ENCODE measurements at places on chromosomes 6 and 20.
A peak's percentile ranks its signal among the peaks of the same experiment; 100 is the strongest.

DNA sequence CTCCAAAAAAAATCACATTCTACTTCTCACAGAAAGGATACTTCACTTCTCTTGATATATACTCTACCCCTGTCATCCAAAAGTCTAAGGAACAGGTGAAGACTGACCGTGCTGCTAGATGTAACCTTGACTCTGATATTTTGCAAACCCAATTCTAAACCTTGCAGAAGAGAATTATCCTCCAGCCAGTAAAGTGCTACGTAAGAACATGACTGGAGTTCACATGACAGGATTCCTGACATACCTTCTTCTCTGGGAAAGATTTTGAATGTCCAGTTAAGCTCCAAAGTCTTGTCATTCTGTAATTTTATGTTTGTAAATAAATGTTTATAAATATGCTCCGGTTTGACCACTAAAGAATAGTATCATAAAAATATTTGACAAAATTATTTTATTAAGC lies 35.8 kb downstream of the BTBD9 start:
- no peak for DNase-seq

GRCh38 chr6:5786969-5787720 lies 219.6 kb downstream of the NRN1 start:
- no peak for DNase-seq

- no peak for DNase-seq
Observed at GRCh38 chr20:34720266-34720665, 16.1 kb downstream of the TP53INP2 start.

GRCh38 chr6:14682812-14683211 lies 563.1 kb upstream of the JARID2 start:
- no peak for DNase-seq

GRCh38 chr20:8385247-8385646 lies 253.2 kb downstream of the PLCB1 start:
- no peak for DNase-seq

DNA sequence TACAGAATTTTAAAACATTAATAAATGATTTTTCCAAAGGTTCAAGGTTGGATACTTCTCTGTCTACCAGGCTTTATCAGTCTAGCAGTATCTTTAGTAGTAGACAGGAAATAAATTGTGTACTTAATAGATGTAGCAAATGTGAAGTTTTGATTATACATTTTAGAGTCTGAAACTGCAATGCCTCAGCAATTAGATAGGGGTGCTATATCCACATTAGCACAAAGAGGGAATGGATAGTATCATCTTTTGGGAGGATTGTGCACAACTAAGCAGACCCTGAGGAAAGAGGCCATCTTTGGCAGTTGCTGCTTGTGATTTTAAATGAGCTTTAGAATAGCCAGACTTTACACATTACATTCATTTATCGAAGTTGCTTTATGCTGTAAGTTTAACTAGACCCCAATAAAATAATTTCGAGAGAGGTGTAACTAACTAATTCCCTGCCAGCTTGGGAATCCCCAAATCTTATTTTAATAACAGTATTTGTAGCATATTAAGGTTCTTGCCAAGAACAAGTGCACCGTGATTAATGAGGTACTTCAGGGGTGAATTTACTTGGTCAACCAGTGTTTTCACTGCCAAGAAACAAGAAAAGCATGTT lies 2.8 kb downstream of the KCNQ5 start:
- DNase-seq: peak; percentile 78

DNA sequence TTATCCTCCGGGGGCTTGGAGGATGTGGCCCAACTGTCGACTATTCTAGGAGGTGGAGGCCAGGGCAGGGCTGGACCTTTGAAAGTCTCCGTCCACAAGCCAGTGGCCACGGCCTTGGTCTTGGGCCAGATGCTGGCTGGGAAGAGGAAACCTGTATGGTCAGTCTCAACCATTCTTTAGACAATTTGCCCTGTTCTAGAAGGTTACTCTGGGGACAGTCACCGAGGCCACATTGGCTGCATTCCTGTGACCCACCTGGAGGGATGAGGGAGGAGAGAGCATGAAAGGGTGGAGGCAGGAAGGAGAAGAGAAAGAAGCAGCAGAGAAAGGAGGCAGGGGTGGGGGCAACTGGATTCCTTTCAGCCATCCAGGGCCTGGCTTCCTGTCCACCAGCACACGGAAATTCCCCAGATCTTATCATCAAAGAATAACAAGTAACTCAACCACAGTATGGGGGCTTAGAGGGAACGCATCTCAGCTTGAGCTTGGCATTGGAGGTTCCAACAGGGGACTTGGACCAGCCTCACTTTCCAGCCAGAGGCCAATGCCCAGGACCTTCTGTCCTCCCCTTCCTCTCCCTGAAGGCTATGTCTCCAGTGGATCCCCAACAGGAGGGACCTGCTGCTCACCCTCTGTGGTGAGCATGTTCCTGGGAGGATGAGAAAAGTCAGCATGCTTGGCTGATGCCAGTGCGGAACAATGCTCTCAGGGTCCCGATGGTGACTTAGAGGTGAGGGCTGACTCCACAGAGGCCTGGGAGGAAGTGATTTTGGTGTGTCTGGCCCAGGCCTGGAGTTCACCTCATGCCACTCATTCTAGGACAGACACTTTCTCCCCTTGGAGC lies 30.4 kb downstream of the TGM2 start:
- no peak for DNase-seq

DNA sequence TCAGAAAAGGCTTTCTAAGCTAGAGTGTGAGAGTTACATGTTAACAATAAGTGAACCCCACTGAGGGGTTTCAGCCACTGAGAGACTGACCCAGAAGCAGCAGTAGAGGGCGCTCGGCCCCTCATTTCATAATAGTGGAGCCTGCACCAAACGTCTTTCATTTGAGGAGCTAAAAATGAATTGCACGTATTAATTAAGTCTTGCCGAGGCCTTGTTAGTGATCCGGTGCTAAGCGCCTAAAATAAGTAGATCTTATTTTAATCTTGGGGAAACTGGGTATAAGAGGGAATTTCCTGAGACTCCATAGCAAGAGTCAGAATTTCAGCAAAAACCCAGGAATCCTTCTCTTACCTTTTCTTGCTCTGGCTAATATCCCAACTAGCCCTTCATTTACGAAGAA lies 209.7 kb downstream of the FARS2 start:
- DNase-seq: peak; percentile 85

- no peak for DNase-seq
Observed at GRCh38 chr6:141252828-141253608, 879.7 kb upstream of the GJE1 start.

DNA sequence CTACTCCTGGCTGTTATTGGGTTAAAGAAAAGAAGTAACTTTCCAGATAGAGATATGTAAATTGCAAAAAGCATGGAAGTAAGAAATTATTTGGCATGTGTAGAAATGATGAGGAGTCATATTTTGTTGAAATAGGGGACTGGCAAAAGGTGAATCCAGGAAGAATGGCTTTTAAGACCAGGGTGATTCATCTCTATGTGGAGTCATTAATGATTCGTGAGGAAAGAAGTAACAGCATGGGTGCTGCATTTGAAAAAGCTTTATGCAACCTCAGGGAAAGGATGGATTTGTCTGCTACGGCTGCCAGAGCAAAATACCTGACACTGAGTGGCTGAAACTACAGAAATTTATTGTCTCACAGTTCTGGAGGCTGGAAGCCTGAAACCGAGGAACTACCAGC lies 14.8 kb upstream of the SYNE1 start:
- no peak for DNase-seq

GRCh38 chr6:108742041-108742440 lies 106.2 kb upstream of the ARMC2 start:
- peak; percentile 17 for DNase-seq

DNA sequence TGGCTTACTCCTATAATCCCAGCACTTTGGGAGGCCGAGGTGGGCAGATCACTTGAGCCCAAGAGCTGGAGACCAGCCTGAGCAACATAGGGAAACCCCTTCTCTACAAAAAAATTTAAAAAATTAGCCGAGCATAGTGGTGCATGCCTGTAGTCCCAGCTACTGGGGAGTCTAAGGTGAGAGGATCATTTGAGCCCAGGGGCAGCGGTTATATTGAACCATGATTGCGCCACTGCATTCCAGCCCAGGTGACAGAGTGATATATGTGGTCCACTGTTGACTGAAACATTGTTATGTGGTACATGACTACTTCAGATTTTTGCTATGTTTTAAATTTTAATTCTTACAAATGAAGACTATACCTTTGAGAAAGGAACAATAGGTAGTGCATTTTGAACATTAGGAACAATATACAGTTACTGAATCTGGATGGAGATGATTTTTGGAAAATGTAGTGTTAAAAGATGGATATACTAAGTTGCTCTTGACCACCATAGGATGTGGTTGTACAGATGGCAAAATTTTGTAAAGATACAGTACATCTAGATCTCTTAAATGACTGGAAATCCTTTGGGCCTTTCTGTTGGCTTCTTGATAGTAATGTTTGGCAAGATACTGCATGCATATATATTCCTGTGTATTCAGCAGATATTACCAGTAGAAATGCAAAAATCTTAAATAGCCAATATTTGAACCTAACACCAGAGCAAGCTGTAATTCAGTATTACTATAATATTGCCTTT lies 35.9 kb downstream of the MAPK14 start:
- no peak for DNase-seq

DNA sequence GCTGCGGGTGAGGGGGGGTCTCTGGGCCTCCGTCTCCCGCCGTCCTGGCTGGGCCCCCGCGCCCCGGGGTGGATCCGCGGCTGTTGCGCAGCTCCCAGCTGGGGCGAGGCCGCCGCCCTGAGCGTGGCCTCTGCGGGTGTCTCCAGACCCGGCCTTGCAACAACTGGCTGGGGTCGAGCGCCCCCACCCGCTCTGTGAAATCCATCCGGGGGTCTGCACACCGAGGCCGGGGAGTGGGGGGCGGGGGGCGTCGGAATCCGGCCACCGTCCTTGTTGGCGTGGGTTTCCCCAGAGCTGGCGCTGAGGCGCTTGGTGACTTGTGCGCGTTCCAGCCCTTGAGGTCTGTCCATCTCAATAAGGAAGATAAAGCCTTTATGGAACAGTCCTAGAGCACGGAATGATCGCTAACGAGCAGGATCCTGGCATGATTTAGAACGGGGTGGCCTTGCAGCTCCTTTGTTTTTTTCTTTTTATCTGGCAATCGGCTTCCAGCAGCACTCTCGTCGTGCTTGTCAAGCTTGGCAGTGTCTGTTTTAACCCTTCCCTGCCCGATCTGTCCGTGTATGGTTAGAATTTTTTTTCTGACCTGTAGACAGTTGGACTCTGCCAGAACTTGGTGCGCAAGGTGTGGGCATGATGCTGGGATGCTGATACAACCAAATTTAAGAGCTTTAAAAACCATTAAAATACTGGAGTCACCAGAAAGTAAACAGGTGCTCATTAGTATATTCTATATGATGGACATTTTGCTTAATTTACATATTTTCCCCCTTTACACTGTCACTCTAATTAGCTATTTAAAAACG lies 675 bp downstream of the DSTN start:
- peak; percentile 82 for DNase-seq

DNA sequence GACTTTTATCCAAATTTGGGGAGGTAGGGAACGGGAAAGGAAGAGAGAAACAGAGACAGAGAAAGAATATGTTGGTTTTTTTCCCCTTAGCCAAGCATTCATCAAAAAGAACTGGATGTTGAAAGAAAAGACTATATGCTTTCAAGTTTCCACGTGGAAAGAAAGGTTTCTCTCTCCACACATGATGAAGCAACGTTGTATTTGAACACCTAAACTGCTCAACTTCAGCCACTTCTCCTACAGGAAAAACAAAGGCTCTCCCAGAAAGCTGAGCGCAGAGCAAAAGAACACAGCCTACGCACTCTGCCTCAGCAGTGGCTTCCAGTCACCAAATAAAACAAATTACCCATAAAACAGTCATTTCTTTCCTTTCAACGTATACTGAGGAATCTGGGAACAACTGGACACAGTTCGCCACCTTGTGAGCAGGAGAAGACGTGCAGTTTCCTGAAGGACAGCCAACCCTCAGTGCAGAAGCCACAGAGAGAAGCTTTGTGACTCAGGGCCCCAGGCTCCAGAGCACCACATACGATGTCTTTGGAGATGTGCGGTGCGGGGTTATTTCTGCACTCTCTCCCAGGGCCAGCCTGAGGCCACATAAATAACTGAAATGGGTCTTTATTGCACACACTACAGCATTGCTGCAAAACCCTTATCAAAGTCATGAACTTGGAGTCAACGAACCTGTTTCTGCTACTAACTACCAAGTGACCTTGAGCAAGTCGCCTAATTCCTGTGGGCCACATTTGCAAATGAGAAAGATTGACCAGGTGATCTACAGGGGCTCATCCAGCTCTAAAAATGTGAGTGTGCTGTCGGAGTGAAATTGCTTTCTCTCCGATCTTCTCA lies 10.1 kb downstream of the IL17F start:
- DNase-seq: peak; percentile 89

- DNase-seq: no peak
Observed at GRCh38 chr6:92124200-92124651, 1295.1 kb downstream of the EPHA7 start.

Measured in DMS53 (cell line).